SK-N-MC (cell line): ENCODE measurements at places on chromosomes 11 and 22.

- DNase-seq, result no peak
These were observed 12.0 kb upstream of the TTLL12 start for GRCh38 chr22:43198936-43199335.

- no peak for DNase-seq
These were observed 13.5 kb downstream of the KCNC1 start for GRCh38 chr11:17748044-17748443.

GRCh38 chr22:46537225-46537945, at the start of gene CELSR1:
Gene CELSR1, minus strand, starts transcription at chr22:46537620. Its CDS starts 450 bp downstream, at chr22:46537170.
- no peak for DNase-seq

DNA sequence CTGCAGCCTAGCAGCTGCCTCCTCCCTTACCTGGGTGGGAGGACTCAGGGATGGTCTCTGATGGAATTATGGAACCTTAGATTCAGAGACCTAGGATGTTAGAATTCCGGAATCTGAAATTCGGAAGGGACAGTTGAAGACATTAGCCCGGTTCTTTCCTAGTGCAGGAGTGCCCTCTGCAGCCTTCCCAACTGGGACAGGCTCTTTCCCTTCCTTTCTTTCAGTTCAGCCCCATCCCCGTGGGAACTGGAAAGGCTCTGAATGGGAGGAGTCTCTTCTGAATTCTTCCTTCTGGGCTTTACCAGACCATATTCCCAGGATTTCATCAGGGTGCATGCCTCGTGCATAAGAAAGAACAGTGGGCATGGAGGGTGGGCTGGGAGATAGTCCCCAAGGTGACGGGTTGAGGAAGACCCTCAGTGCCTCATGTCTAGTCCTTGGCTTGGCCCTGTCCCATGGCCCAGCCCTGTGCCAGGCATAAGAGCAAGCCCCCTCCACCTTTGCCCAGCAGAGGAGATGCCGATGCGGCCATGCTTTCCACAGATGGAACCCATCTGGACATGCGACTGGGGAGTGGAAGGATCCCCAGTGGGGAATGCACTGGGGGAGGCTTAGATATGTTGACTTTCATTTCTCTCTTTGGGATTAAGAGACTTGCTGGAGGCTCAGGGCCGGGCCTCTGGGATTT, 14.4 kb downstream of the DNAJB13 start:
- DNase-seq, result no peak

GRCh38 chr22:37051391-37052385, at the start of gene KCTD17:
Gene KCTD17, plus strand, starts transcription at chr22:37051742. Its CDS starts 19 bp downstream, at chr22:37051761.
- no peak for DNase-seq

DNA sequence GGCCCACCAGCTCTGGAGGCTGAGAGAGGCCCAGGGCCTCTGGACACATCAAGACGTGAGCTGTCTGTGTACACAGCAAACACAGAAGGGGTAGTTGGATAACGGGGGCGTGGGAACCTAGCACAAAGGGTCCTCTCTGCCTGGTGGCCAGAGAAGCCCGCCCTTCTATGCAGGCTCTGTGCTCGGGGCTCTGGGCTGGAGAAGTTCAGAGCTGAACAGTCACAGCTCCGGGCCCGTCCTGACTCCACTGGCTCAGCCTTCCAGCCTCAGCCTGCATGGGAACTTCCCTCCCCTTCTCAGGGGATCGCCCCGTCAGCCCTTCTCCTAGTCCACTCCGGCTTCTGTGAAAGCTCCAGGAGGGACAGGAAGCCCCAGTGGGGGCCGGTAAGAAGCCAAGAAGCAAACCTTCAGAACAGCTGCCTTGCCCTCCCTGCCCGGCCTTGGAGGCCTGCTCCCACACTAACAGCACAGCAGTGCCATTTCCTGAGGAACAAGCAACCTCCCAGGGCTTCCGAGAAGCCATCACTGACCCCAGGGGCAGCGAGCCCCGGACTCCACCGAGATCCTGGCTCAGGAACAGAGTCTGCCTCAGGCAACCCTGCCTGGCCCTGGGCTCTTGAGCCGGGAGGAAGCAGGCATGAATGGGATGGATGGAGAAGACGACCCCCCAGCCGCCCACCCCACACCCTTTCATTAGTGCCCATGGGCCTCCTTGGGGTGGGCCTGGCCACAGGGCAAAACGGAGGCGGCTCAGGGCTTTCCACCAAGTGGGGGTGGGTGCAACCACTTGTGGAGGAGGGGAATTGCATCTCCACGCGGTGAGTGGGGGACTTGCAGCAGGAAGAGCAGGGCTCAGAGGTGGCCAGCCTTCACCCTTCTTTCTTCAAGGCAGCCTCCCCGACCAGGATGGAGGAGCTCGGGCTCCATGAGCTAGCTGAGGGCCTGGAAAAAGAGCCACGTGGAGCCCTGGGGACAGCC, 119.8 kb downstream of the ST3GAL4 start:
- no peak for DNase-seq

DNA sequence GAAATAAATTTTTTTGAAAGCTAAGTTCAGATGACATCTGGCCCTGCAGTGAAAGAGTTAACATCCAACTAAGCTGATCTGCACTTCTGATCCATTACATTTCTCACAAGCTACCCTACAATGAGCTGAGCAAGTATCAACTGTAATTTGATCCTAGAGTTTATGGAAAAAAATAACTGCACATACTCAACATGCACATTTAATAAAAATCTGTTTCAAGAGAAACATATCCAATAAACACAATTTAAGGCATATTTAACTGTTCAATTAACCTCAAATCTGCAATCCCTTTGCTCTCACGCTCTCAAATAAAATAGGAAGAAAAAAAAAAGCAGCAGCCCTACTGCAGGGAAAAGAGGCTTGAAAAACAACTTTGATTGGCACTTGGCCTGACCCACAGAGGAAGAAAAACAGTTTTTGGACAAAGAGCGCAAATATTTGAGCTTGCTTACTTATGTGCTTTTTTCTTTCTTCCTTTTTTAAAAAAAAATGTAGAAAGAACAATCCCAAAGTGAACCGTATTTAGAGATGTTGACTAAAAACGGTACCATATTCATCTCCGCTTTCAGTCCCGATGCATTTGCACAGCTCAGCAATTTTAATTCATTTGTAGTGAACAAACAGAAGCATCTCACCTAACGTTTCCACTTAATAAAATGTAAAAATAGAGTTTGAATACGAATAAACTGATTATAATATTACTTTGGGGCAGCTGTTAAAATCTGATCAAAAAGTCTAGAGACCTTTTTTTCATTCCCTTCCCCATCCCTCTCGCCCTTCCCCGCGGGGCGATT, 1.6 kb downstream of the SESN3 start:
- DNase-seq, result no peak

DNA sequence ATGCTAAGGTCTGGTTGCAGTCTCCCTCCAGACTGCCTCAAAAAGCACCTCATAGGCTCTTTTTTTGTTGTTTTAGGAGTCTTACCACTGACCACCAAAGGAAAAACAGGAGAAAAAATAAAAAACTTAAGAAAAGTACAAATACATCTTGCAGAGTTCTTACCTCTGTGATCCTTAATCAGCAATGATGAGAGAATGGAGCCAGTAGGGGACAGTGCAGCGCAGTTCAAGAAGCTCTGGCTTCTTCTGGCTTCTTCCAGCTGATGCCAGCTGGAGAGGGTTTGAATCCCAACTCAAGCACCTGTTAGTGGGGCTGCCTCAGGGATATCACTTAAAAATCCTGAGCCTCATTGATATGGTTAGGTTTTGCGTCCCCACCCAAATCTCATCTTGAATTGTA, 223.3 kb upstream of the ISX start:
- no peak for DNase-seq

DNA sequence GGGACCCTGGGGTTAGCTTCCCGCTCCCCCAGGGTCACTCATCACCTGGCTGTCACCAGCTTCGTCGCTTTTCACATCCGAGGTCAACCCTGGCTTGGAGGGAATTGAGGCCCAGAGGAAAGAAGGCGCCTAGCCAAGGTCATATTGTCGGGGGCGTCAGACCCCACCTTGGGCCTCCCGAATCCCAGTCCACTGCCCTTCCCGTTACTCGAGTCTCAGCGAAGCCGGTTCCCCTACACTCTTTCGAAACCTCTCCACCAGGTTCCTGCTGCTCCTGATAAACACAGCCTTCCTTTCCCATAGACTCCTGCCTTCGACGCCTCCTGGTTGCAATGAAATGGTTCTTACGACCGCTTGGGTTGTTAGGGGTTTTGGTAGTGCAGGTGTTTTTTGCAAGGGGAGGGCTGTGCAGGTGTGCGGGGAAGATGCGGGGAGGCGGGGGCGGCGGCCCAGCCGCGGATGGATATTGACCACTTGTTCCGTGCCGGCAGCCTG, 642 bp downstream of the NAA40 start:
- no peak for DNase-seq

GRCh38 chr11:70603756-70604211, 205.5 kb downstream of the CTTN start:
- DNase-seq, result no peak

DNA sequence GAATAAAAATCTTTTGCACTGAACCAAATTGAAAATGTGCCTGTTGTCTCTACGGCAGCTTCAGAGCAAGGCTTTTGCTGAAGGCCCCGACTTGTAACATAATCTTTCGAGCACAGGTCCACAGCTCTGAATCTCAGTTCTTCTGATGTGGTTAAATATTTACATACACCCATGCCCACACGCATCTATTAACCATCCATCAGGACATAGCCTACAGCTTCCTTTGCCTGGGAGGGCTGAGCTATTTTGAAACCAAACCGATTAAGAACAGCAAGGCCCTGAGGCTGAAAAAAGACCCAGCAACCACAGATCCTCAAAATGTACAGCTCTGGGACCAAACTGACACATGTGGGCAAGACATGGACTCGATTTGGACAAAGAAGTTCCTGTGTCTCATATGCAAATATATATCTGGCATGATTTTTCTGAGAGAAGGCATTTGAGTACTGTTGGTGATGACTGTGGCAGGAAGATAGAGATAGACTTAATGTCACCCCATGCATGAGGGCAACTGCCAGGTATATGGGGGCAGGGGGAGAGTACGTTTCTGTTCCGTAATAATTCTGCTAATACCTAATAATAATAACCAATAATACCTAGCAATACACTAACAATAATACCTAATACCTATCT, 322.7 kb upstream of the PLET1 start:
- DNase-seq, result no peak

- DNase-seq, result no peak
These were observed 1181.9 kb downstream of the BRD1 start for GRCh38 chr22:48645766-48646165.

- DNase-seq, result no peak
These were observed 1078.7 kb downstream of the TBC1D22A start for GRCh38 chr22:47841156-47841555.

DNA sequence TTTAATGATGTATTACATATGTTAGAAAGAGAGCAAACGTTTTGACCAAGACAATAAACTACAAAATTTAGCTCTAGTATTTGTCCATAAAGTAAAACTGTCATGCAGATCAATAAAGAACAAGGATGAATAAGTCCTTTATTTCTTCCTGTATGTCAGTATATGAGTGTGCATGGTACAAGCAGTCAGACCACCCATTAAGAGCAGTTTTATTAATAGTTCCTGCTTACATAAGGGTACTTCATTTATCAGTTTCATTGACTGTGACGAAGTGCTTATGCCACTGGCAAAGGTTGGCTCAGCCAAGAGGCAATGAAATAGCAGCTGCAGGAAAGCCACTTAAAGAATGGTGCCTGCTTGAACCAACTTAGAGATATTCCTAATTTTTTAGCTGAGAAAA, 913.0 kb upstream of the CNTN5 start:
- peak; percentile 2 for DNase-seq

GRCh38 chr22:34688825-34689224, 377.1 kb upstream of the ISX start:
- no peak for DNase-seq

- DNase-seq, result no peak
These were observed 25.6 kb downstream of the SMCO4 start for GRCh38 chr11:93517611-93518010.

DNA sequence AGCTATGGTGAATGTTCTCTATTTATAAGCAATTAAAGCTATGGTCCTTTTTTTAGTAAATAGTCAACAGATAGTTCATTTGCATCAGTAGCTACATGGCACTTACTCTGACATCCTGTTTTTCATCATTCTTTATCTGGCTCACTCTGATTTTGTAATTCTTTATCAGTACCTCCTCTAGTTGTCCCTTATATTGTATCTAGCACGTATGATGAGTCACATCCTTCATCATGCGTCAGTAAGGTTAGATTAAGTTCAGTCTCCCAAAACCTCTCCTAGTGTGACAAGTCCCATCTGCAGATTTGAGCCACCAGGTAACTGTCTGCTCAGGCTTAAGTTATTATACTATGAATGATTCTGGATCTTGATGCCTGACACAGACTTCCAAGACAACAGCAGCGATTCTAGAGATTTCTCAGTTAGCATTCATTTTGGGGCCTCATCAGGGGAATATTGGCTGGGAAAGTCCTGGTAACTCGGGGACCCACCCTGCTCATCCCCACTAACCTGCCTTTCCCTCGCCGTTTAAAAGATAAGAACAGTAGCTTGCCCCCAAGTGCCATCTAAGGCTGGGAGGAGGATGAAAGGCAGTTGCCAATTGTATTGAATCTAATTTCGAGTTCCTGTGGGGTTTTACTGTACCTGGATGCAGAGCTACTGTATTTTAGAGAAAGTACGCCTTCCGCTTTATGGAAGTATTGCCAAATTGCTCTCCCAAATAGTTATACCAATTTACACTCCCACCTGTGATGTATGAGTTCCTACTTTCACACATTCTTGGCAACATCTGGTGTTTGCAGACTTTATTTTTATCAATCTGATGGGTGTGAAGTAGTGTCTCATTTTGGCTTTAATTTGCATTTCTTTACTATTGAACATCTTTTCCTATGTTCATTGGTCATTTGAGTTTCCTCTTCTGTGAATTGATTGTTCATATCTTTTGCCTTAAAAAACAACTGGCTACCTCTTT, 55.9 kb downstream of the ZC3H12C start:
- no peak for DNase-seq

- DNase-seq, result no peak
These were observed 98.8 kb upstream of the CD82 start for GRCh38 chr11:44466531-44467205.

DNA sequence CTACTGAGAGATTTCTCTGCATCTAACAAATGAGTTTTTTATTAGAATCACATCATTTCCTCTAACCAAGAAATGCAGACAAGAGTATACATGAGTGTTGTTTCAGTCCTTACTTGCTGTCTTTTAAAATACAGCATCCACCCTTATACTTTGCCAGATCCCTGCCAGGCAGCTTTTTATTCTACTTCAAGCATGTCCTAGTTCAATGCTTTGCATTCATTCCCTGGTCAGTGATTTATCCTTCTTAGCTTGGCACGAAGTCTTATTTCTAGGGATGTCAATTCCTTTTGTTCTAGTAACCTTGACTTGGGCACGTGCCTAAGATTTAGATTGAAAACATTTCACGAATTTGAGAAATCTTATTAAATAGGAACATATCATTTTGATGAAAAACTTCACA, 307.2 kb upstream of the MPPED2 start:
- no peak for DNase-seq

- DNase-seq, result no peak
These were observed 96.9 kb downstream of the SLC1A2 start for GRCh38 chr11:35322318-35322979.

DNA sequence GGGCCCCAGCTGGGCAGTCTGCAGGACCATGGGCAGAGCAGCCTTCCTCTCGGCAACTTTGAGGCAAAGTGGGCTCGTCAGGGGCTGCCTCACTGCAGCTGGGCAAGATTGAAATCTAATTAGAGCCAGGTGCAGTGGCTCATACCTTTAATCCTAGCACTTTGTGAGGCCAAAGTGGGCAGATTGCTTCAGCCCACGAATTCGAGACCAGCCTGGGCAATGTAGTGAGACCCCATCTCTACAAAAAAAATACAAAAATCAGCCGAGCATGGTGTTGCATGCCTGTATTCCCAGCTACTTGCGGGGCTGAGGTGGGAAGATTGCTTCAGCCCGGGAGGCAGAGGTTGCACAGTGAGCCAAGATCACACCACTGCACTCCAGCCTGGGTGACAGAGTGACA, 34.2 kb downstream of the ARHGAP8 start:
- no peak for DNase-seq
